ENCODE measurements at places on chromosomes 13 and 19. TPM values are rescaled to one million over a fixed set of nuclear protein-coding genes. Genes with fewer than 3 reads are reported as not detected.

GRCh38 chr19:48330012-48330681 is 4.8 kb downstream of the EMP3 start:
- H3K27me3 ChIP-seq, result no peaks in the 10 kb centered on the region
- peak overlapping the region; percentile 55 for H3K4me3 ChIP-seq

DNA sequence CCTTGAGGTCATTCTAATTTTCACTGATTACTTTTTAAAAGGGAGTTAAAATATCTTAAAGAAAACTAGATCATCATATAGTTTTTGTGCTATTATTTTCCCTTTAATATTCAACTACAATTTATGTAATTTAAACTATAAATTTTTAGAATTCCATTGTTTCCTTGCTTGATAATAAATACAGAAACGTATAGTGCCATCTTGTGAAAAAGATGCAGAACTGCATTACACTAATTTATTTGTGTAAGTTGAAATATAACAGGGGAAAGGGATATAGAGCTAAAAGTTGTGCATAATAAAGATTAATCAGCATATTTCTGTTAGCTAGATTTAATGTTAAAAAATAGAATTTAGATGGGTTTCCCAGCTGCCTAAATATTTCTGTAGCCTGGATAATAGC is 61.5 kb upstream of the TDRD3 start:
- H3K36me3 ChIP-seq, result no peaks in the 10 kb centered on the region
- H3K4me3 ChIP-seq, result no peak overlapping the region
- DNase-seq, result no peak
- H3K27me3 ChIP-seq, result no peaks in the 10 kb centered on the region
- H3K4me1 ChIP-seq, result no peaks in the 10 kb centered on the region

- DNase-seq, result no peak
- H3K4me1 ChIP-seq, result no peaks in the 10 kb centered on the region
- no peak overlapping the region for H3K27ac ChIP-seq
Observed at GRCh38 chr19:16022251-16022650, 54.0 kb upstream of the TPM4 start.

Gene ZBTB32
- total RNA-seq, result not detected

- no peaks in the 10 kb centered on the region for H3K27me3 ChIP-seq
- DNase-seq, result no peak
Observed at GRCh38 chr19:19120308-19121231, 17.7 kb downstream of the TMEM161A start.

Gene DIAPH3
- total RNA-seq, result 0.27 TPM

GRCh38 chr19:56108447-56109195 is 12.5 kb downstream of the ZNF787 start:
- H3K4me1 ChIP-seq, result peaks cover 49% of the 10 kb centered on the region
- no peaks in the 10 kb centered on the region for H3K27me3 ChIP-seq
- DNase-seq, result no peak
- no peaks in the 10 kb centered on the region for H3K36me3 ChIP-seq
- no peak overlapping the region for H3K4me3 ChIP-seq

- H3K27me3 ChIP-seq, result no peaks in the 10 kb centered on the region
- H3K4me3 ChIP-seq, result no peak overlapping the region
- H3K4me1 ChIP-seq, result no peaks in the 10 kb centered on the region
- no peak overlapping the region for H3K27ac ChIP-seq
Observed at GRCh38 chr19:991174-991931, 7.2 kb downstream of the WDR18 start.

Gene CEACAM16
- total RNA-seq, result not detected

DNA sequence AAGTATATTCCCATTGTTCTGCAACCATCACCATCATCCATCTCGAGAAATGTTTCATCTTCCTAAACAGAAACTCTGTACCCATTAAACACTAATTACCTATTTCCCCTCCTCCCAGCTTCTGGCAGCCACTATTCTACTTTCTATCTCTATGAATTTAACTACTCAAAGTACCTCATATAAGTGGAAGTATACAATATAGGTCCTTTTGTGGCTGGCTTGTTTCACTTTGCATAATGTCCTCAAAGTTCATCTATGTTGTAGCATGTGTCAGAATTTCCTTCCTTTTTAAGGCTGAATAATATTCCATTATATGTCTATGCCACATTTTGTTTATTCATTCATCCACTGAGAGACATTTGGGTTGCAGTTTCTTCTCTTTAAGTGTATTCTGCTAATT is 159.4 kb downstream of the KCNRG start:
- no peak for DNase-seq
- no peaks in the 10 kb centered on the region for H3K36me3 ChIP-seq
- no peak overlapping the region for H3K4me3 ChIP-seq
- no peak overlapping the region for H3K27ac ChIP-seq

Gene KLK3
- 7,620 TPM for total RNA-seq

All from prostate gland (tissue), 2 donors.